ENCODE measurements at places on chromosomes 4 and X.

DNA sequence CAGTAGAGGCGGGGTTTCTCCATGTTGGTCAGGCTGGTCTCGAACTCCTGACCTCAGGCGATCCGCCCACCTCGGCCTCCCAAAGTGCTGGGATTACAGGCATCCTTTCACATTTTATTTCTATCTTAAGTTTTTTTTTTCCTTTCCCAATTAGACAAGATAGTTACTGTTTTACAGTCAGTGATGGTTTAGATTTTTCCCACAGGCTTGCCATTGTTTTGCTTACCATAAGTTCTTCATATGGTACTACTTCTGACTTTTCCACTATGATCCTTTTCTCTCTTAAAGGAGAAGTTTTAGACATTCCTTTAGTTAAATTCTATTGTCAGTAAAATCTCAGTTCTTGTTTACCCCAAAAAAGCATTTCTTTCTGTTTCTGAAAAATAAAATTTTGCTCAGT is 462.6 kb downstream of the CENPC start:
- DNase-seq = no peak

GRCh38 chr4:118975449-118976192 is 87.0 kb downstream of the SYNPO2 start:
- no peak for DNase-seq

DNA sequence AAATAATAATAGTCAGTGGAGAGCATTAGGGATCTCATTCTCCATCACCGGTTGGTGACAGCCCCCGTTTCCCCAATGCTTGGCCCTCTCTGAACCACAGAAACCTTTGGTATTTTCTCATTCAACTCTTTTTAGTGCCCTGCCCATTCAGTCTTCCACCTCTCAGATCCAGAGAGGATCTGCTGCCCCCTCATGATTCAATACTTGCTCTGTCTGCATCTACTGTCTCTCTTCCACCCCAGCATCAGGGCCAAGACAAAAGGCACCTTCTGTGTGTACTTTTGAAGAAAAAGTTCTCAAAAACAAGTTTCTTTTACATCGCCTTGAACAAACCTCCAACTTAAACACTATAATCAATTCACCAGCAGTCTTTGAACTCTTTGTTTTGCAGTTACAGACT is 19.3 kb downstream of the CLTRN start:
- DNase-seq = no peak

GRCh38 chr4:21656832-21657231 is 291.7 kb downstream of the KCNIP4 start:
- DNase-seq = no peak

DNA sequence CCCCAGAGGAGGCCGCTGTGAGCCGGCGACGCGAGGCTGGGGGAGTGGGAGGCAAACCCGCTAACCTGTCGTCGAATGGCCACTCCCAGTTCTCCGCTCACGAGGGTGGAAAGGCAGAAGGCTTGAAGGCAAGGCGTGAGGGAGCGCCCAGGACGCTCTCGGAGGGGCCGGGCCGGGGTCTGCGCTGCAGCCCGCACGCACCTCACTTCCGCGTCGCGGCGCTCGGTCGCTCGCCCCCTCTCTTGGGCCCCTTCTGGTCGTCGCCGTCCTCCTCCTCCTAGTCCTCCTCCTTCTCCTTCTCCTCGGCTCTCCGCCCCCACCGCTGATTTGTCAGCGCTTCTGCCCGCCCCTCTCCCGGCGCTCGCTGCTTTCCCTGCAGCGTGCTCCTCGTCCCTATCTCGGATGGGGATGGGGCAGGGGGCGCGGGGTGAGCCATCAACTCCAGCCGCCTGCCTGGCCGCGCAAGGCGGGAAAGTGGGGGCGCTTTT is at the start of gene SNCA:
SNCA (minus strand) TSS at position 265 of the 488 bp plus-strand sequence. CDS start 1,494 bp downstream, outside the sequence.
- DNase-seq = no peak

GRCh38 chrX:45126158-45126557 is 74.5 kb downstream of the DIPK2B start:
- no peak for DNase-seq
